ENCODE measurements at places on chromosomes 11 and 22.
A peak's percentile ranks its signal among the peaks of the same experiment; 100 is the strongest.

DNA sequence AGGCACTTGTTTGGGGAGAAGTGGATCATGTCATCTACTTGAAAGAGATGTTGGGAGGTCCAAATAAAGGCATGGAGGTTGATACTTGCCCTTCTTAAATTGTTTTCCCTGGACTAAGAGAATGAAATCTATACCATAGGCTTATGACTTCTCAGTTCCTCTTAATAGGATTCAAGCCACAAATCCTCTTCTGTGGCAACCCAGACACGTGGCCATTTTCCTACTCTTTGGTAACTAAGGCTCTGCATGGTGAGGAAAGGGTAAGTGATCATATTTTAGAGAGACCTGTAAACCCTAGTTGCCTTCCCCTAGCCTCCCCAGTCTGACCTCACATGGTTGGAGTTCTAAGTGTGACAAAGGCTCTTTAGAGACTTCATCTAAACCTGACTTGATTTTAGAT is 72.9 kb upstream of the CD44 start:
- peaks cover 12% of the 10 kb centered on the region for H3K4me1 ChIP-seq
- no peak for DNase-seq
- H3K27me3 ChIP-seq: no peaks in the 10 kb centered on the region
- peak overlapping the region; percentile 61 for H3K27ac ChIP-seq
- H3K36me3 ChIP-seq: peaks cover 2% of the 10 kb centered on the region

DNA sequence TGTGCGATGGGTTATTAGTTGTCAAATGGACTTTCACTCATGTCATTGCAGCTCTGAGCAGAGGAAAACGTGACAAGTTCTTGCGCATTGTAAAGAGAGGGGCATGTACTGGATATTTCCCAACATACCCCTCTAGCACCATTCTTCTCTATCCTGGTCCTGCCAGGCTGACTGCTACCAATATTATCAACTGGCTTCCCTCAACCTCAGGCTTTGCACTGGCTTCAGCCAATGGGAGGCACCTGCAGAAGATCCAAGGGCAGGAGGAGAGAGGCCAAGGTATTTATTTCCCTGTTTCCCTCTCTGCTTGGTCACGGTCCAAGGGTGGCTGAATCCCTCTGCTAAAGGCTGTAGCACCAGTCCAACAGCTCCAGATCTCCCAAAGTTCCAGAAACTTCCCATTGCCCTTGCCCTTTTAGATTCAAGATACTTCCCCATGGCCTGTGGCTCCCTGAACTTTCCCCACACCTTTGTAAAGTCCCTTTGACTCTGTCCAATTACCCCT is 175.6 kb upstream of the NECTIN1 start:
- no peaks in the 10 kb centered on the region for H3K4me1 ChIP-seq
- H3K27ac ChIP-seq: no peak overlapping the region
- no peak for DNase-seq
- H3K36me3 ChIP-seq: no peaks in the 10 kb centered on the region
- H3K27me3 ChIP-seq: peaks cover 13% of the 10 kb centered on the region

DNA sequence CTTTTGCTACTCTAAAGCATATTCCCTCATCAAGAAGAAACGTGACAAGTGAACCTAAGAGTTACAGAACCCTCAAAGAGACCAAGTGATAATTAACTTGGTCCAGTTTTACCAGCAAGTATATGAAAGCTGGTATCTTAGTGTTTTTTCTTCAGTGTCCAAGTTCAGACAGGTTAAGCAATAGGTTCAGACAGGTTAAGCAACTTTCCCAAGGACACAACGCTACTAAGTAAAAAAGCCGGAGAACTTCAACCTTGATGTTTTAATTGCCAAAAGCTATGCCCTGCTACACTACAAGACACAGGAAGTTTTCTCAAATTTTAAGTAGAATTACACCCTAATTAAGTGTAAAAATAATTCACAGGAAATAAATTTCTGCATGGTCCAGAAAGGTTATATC is 30.0 kb upstream of the ARHGAP32 start:
- H3K4me3 ChIP-seq: no peak overlapping the region
- no peaks in the 10 kb centered on the region for H3K36me3 ChIP-seq
- DNase-seq: no peak

DNA sequence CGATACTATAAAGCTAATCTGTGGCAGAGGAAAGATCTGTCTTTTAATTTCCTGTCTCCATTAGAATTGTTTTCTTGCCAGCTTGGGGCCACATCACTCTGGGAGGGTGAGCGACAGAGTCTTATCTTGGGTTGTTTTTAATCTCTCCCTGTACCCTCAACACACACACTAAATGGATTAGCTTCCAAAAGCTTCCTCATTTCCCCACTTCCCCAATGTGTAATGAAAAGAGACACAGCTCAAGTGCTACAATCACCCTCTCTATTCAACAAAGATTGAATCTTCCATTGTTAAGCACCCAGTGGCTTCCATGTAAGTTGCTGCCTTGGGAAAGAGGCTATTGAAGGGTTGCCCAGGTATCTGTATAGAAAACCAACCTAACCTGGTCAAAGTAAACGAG is 6.1 kb upstream of the ASCL3 start:
- H3K27me3 ChIP-seq: no peaks in the 10 kb centered on the region
- no peak overlapping the region for H3K27ac ChIP-seq
- no peak overlapping the region for H3K4me3 ChIP-seq
- H3K36me3 ChIP-seq: peaks cover 11% of the 10 kb centered on the region
- no peaks in the 10 kb centered on the region for H3K4me1 ChIP-seq

- no peak for DNase-seq
- H3K36me3 ChIP-seq: no peaks in the 10 kb centered on the region
- H3K4me1 ChIP-seq: peaks cover 7% of the 10 kb centered on the region
- H3K27ac ChIP-seq: no peak overlapping the region
- no peak overlapping the region for H3K4me3 ChIP-seq
Measured at GRCh38 chr11:14361951-14362350, 3.0 kb upstream of the RRAS2 start.

GRCh38 chr11:93520726-93521509 is 22.3 kb downstream of the SMCO4 start:
- H3K4me1 ChIP-seq: peaks cover 20% of the 10 kb centered on the region
- no peaks in the 10 kb centered on the region for H3K27me3 ChIP-seq
- no peak overlapping the region for H3K27ac ChIP-seq
- no peak overlapping the region for H3K4me3 ChIP-seq
- DNase-seq: no peak

- H3K36me3 ChIP-seq: no peaks in the 10 kb centered on the region
- H3K27ac ChIP-seq: no peak overlapping the region
- no peak for DNase-seq
- peak overlapping the region; percentile 51 for H3K4me3 ChIP-seq
- peaks cover 8% of the 10 kb centered on the region for H3K27me3 ChIP-seq
Measured at GRCh38 chr11:119729581-119729927, 554 bp upstream of the NECTIN1 start.

GRCh38 chr11:100673063-100673462 is 14.0 kb upstream of the ARHGAP42 start:
- no peak overlapping the region for H3K4me3 ChIP-seq
- no peak overlapping the region for H3K27ac ChIP-seq
- H3K27me3 ChIP-seq: no peaks in the 10 kb centered on the region
- no peak for DNase-seq

- peaks cover 7% of the 10 kb centered on the region for H3K36me3 ChIP-seq
- no peak for DNase-seq
- H3K27ac ChIP-seq: no peak overlapping the region
- H3K4me3 ChIP-seq: no peak overlapping the region
Measured at GRCh38 chr11:48125866-48126265, 90.7 kb upstream of the OR4B1 start.

- H3K4me3 ChIP-seq: no peak overlapping the region
- H3K36me3 ChIP-seq: no peaks in the 10 kb centered on the region
- DNase-seq: no peak
- no peaks in the 10 kb centered on the region for H3K27me3 ChIP-seq
- peaks cover 87% of the 10 kb centered on the region for H3K4me1 ChIP-seq
Measured at GRCh38 chr11:128735935-128736605, 42.2 kb downstream of the FLI1 start.

GRCh38 chr11:17328871-17329494 is 22.6 kb upstream of the NCR3LG1 start:
- peaks cover 40% of the 10 kb centered on the region for H3K36me3 ChIP-seq
- H3K4me1 ChIP-seq: peaks cover 3% of the 10 kb centered on the region
- H3K4me3 ChIP-seq: no peak overlapping the region
- DNase-seq: no peak

DNA sequence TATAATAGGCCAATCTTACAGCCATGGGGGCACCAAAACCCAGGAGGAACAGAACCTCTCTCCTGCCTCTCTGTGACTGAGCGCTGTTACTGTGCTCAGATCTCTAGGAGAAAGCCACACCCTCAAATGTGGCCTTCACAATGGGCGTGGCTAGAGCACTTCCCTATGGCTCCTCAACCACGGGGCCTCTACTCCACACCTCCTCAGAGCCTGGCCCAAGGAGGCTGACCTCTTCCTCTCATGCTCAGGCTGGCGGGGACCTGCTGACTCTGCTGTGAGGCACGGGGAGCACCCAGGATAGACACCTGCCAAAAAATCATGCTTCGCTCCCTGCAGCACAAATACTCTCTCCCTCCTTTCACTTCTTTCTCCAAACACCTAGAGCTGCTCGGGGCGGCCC is 41.0 kb downstream of the C11orf58 start:
- no peak for DNase-seq
- H3K27me3 ChIP-seq: peaks cover 6% of the 10 kb centered on the region
- no peaks in the 10 kb centered on the region for H3K4me1 ChIP-seq
- H3K36me3 ChIP-seq: no peaks in the 10 kb centered on the region

DNA sequence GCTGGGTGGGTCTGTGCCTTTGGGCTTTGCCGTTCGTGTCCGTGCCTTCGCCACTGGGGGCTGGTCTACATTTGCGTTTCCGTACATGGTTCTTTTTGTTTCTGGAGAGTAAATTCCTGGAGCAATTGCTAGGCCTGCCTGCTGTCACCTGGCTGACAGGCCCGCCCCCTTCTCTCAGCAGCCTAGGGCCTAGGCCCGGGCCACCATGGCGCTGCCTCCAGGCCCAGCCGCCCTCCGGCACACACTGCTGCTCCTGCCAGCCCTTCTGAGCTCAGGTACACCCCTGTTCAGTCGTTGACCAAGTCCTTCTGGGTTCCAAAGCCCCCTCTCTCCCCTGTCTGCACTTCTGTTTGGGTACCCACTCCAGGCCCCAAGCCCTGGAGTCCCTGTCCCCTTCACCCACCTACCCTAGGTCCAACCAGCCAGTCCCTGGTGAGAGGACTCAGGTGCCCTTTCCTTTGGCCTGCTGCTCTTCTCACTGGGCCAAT is 649 bp downstream of the TMEM25 start:
- peak overlapping the region; percentile 68 for H3K4me3 ChIP-seq
- DNase-seq: no peak
- no peak overlapping the region for H3K27ac ChIP-seq
- H3K27me3 ChIP-seq: no peaks in the 10 kb centered on the region
- peaks cover 7% of the 10 kb centered on the region for H3K36me3 ChIP-seq
- H3K4me1 ChIP-seq: peaks cover 28% of the 10 kb centered on the region

GRCh38 chr11:107719073-107719472 is 7.2 kb upstream of the SLN start:
- H3K27me3 ChIP-seq: peaks cover 2% of the 10 kb centered on the region
- H3K36me3 ChIP-seq: no peaks in the 10 kb centered on the region

- H3K4me1 ChIP-seq: no peaks in the 10 kb centered on the region
- no peak for DNase-seq
- H3K36me3 ChIP-seq: no peaks in the 10 kb centered on the region
Measured at GRCh38 chr11:36711104-36711825, 113.2 kb upstream of the RAG2 start.

- DNase-seq: no peak
- H3K27ac ChIP-seq: no peak overlapping the region
- H3K4me3 ChIP-seq: no peak overlapping the region
- no peaks in the 10 kb centered on the region for H3K36me3 ChIP-seq
- H3K27me3 ChIP-seq: peaks cover 4% of the 10 kb centered on the region
- no peaks in the 10 kb centered on the region for H3K4me1 ChIP-seq
Measured at GRCh38 chr22:48926136-48926535, 901.5 kb downstream of the BRD1 start.

DNA sequence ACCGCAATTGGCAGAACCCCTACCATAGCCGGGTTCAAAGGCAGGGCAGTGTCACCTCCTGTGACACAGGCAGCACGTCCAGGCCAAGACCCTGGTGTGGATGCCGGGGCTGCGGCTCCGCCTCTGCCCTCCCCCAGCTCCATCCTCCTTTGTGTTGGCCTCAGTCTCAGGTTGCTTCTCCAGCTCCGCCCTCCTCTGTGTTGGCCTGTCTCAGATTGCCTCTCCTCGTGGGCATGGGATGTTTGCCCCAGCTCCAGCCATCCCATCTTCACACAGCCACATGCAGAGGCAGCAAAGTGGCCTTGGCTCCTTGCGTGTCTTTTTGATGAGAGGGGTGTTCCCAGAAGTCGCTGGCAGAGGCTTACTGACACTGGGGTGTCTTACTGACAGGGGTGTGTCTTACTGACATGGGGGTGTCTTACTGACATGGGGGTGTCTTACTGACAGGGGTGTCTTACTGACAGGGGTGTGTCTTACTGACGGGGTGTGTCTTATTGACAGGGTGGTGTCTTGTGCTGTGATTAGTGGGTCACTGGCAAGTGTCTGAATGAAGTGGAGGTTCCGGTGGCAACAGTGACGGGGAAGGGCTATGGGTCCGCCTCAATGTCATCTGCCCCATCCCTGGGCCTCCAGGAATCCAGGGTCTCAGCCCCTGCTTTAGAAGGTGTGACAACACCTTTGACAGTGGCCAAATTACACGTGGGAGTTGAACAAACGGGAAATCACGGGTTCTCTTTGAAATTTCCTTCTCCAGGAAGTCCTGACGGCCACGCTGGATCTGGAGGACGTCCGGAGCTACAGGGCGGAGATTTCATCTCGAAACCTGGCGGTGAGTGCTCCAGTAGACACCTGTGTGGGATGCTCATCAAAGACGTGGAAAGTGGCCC is 24.9 kb downstream of the NADSYN1 start:
- peaks cover 88% of the 10 kb centered on the region for H3K36me3 ChIP-seq
- no peak overlapping the region for H3K4me3 ChIP-seq
- DNase-seq: no peak
- H3K4me1 ChIP-seq: no peaks in the 10 kb centered on the region

DNA sequence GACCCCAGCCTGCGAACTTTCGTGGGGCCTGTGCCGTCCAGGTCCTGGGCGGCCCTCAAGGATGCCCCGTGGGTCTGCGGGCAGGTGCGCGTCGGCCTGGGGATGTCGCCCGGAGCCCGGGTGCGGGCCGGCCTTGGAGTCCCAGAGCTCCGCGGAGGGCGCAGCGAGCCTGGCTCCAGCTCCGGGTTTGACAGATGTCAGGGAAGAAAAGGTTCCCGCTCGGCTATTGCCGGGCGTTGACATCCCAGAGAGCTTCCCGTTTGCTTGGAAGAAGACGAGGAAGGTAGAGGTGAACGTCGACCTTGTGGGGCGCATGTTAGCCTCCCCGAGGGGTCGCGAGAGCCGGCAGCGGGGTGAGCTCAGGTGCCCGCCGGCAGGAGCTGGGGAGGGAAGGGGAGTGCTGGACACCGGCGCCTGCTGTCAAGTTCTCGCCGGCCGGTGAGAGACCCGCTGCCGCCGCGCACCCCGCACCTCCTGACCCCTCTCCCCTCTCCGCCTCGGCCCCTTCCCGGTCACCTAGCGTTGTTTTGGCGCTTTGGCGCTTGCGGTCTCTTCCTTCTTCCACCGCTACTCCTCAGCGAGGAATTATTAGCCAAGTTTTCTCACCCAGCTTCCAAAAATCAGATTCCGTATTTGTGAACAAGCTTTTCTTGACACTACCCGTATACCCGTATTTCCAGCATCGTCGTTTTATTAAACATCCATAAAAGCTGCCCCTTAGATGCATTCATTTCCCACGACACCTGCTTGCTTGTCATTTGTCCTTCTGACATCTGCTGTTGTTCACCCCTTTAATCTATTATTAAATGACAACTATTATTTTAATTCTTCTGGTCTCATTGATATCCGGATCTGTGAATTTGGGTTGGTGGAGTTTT is 1.3 kb downstream of the BMAL1 start:
- H3K4me1 ChIP-seq: peaks cover 47% of the 10 kb centered on the region
- H3K4me3 ChIP-seq: peak overlapping the region; percentile 98
- peaks cover 5% of the 10 kb centered on the region for H3K36me3 ChIP-seq
- no peaks in the 10 kb centered on the region for H3K27me3 ChIP-seq
- no peak overlapping the region for H3K27ac ChIP-seq
- DNase-seq: no peak

Measured in T-cell (primary cell).